ENCODE measurements at places on chromosomes 2 and 18. TPM values are rescaled to one million over a fixed set of nuclear protein-coding genes. Genes with fewer than 3 reads are reported as not detected.

- no peak for DNase-seq
Observed at GRCh38 chr2:230939691-230940470, 14.8 kb upstream of the GPR55 start.

DNA sequence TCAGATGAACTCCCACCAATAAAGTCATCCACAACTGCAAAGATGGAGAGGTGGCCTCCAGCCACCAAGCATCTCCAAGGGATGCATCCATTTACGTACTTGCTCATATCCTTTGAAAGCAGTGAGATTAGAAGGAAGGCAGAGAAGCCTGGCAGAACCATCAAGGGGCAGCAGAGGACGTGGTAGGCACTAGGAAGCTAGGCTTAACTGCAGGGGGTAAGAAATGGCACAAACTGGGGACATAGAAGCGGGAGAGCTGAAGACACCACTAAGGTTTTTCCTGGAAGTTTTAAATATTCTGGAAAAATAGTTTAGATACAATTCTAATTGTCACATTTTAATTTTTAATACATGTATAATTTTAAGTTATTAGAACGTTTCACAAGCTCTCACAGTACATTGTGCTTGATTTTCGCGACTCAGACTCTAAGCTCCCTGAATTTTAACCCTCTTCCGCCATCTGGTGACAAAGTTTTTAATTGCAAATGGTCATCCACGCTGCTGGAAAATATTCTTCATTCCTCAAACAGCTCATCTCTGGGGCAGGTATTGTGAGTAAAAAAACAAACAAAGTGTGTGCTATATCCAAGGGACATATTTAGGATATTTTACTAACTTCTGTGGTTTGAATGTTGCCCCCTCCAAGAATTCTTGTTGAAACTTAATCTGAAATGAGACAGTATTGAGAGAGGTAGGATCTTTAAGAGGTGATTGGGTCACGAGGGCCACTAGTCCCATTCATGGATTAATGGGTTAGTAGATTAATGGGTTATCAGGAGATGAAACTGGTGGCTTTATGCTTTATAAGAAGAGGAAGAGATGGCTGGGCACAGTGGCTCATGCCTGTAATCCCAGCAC, 1.6 kb upstream of the PSTPIP2 start:
- DNase-seq = peak; percentile 68

PARD3B gene
- 17.4 TPM for total RNA-seq

HS6ST1 gene
- 23.3 TPM for total RNA-seq

- DNase-seq = no peak
Observed at GRCh38 chr2:82993609-82994008, 1465.5 kb downstream of the SUCLG1 start.

FRZB gene
- total RNA-seq = 90.8 TPM

FABP1 gene
- not detected for total RNA-seq

CHRND gene
- not detected for total RNA-seq

ALLC gene
- total RNA-seq = 0.26 TPM

Data from endothelial cell (in vitro differentiated cells).